ENCODE measurements at places on chromosomes 6 and 20.

DNA sequence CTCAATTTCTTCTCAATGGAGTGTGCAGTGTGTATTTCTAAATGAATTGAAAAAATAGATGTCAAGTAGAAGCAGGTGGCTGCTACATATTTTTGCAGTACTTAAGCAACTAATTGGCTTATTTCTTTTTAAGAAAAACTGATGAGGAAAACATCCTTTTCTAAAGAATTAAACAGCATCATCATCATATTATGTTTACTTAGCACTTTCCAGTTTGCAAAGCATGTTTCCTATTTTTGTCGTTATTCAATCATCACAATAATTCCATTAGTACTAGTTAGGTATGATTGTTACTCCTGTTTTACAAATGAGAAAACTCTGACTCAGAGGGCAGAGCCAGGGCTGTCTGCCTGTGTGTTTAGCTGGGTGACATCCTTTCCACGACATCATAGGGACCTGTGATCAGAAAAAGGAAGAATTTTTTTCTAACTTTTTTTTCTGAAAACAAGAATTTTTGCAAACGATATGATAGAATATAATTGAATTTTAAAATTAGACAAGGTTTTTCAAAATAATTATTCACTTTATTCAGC lies 22.7 kb upstream of the BMP6 start:
- no peak for DNase-seq

DNA sequence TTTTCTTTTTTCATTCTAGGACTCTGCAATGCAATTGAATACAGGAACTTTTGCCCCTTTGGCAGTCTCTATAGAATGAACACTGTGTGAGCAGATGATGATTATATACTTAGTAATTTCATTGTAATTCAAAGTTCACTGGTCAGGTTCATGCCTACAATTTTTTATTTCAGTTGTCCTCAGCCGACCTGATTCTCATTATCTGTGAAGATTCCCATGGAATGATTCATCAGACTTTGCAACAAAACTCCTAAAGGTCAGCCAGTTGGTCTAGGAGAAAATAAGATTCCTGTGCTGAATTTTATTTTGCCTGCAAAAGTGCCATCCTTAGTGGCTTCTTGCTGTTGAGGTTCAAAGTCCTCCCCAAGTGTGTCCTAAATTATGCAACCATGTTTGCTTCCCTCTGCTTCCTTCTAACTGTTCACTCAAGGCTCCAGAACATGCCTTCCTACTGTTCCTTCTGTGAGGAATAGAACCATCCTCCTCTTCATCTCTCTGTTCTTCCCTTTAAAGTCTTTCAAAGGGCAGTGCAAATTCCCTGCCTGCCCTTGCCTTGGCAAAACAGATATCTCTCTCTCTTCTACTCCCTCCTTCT lies 194.2 kb upstream of the CNR1 start:
- DNase-seq, result no peak

GRCh38 chr6:163643866-163644265 lies 229.3 kb downstream of the QKI start:
- DNase-seq, result no peak

- no peak for DNase-seq
Measured at GRCh38 chr6:2877057-2877882, 25.8 kb downstream of the SERPINB9 start.

GRCh38 chr20:62362590-62362940 lies 4.5 kb downstream of the LAMA5 start:
- no peak for DNase-seq

GRCh38 chr6:80382811-80383210 lies 276.3 kb downstream of the BCKDHB start:
- no peak for DNase-seq

GRCh38 chr6:11412011-11412424 lies 125.5 kb upstream of the TMEM170B start:
- DNase-seq, result no peak

DNA sequence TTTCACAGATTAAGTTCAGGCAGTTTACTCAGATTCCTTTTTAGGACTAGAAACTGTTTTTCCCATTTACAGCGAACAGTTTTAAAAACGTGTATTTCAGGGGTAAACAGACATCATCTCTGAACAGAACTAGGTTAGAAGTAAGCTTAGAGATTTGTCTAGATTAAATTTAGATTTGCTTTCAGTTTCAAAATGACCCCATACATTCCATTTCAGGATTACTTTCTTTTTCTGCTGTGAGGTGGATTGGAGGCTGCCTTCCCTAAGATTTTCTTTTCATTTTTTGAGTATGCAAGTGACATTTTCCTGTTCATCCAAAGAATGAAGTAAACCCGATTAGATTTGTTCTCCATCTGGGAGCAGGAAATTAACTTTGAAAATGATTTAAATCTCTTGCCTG lies 747.2 kb downstream of the KHDRBS2 start:
- DNase-seq, result no peak

DNA sequence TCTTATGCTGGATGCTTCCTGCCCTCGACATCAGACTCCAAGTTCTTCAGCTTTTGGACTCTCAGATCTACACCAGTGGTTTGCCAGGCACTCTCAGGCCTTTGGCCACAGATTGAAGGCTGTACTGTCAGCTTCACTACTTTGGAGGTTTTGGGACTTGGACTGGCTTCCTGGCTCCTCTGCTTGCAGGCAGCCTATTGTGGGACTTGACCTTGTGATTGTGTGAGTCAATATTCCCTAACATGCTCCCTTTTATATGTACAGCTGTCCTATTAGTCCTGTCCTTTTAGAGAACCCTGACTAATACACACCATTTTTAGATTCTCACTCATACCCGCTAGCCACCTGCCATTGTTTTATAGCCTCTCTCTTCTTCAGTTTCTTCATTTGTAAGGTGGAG lies 382.1 kb upstream of the TSHZ2 start:
- no peak for DNase-seq

DNA sequence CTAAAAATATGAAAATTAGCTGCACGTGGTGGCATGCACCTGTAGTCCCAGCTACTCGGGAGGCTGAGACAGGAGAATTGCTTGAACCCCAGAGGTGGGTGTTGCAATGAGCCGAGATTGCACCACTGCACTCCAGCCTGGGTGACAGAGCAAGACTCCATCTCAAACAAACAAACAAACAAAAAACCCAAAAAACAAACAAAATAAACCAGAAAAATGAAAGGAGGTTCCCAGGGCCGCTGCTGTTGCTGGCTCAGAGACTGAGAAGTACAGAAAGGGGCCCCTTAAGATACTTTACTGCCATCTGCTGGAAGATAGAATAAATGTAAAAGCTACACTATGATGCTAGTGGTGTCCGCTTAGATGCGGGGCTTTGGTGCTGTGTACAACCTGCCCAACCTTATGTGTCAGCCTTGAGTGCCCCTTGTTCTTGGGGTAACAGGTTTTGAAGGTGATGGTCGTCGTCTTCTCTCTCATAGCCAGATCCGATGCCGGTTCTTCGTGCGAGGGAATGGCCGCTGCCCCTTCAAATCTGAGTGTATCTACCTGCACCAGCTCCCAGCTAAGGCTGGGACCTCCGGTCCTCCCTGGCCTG lies 2.8 kb upstream of the FANCE start:
- DNase-seq, result no peak

GRCh38 chr20:56249244-56249955 lies 868 bp downstream of the MC3R start:
- no peak for DNase-seq

GRCh38 chr20:61737812-61738443 lies 327.8 kb downstream of the TAF4 start:
- no peak for DNase-seq

GRCh38 chr6:74577619-74578018 lies 628.2 kb downstream of the COL12A1 start:
- DNase-seq, result no peak

DNA sequence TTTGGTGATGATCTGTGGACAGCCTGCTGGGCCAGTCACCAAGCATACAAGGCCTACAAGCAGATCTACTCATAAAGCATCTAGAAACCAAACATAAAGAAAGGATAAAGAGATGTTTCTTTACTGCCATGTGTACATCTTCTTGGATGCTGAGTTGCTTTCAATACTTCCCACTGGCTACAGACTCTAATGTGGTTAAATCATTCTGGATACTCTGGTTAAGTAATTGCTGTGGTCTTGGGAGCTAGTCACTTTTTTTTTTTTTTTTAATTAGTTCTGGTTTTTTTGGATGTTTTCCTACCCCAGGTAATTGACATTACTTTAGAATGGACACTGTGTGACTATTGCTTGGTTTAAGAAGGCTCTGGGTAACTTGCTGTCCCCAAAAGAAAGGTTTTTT lies 215.4 kb upstream of the RUNX2 start:
- no peak for DNase-seq

DNA sequence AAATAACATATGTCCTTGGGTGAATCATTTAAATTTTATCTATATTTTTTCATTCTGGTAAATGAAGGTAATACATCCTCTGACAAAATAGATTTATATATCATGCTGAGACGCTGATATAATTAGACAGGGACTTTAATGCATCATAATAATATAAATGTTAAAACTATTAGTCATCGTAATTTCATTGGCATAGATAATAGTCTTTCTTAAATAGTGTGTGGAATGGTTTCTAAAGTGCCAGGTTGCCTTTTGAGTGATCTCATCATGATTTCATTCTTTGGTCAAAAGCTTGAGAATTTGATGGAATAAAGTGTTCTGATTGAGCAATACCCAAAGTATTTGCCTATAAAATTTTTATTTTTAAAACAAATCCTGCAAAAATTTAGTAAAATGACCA lies 43.2 kb upstream of the BMP5 start:
- DNase-seq, result no peak

DNA sequence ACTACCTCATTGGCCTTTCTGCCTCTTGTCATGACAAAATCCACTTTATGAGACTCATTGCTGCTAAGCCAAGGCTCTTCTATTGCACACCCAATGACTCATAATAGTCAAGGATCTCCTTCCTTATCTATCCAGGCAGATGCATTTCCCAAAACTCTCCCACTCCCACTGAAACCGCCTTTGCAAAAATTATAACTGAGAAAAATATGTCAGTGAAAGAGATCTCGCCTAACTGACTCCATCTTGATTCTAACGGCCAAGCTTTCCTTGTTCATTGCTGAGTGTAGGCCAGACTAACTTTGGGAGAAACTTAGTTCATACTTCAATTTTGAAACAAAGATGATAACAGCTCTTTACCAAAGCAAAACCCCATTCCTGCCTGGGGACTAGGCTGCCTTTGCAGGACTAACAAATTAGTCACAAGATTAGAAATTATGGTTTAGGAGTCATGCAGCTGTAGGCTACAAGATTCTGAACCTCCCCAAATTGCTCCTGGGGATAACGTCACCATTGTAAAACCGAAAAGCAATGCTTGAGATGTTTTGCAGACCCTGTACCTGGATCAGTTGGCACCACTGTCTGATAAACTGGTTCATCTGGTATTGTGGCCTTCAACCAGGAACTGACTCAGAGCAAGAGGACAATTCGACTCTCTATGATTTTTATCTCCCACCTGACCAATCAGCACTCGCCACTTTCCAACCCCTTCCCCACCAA lies 47.1 kb downstream of the HAO1 start:
- DNase-seq, result no peak

DNA sequence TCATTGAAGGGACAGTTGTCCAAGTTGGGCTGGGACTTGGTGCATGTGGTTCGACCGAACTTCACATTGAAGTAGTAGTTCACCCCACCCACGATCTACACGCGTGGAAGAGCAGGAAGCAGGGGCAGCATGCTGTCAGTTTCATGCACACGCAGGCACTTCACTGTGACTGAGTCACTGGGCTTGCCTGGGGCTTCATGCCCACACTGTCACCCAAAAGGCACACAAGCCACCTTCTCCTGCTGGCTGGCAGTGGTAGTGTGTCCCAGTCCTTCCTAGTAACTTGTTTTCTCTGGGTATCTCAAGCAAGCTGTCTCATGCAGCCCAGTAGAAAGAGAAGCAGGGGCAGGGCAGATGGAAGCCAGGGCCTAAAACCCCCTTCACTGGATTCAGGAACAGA lies 2.0 kb downstream of the CST5 start:
- no peak for DNase-seq

DNA sequence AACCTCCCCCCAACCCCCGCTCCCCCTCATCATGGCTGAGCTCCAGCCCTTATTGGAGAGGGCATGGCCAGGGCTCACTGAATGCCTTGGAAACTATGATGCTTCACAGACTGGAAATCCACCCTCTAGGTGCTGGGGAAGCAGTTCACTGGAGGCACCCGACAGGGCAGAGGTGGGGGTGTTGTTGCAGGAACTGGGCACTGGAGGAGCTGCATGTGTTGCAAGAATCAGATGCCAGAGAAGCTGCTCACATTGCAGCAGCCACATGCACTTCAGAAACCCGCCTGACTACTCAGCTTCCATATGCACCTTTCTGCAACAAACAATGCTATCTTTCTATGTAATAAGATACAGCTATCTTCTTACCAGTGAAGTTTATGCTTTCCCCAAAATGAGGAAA lies 7.9 kb upstream of the TBPL1 start:
- DNase-seq, result no peak

GRCh38 chr6:45174045-45174444 lies 154.1 kb upstream of the RUNX2 start:
- DNase-seq, result no peak

DNA sequence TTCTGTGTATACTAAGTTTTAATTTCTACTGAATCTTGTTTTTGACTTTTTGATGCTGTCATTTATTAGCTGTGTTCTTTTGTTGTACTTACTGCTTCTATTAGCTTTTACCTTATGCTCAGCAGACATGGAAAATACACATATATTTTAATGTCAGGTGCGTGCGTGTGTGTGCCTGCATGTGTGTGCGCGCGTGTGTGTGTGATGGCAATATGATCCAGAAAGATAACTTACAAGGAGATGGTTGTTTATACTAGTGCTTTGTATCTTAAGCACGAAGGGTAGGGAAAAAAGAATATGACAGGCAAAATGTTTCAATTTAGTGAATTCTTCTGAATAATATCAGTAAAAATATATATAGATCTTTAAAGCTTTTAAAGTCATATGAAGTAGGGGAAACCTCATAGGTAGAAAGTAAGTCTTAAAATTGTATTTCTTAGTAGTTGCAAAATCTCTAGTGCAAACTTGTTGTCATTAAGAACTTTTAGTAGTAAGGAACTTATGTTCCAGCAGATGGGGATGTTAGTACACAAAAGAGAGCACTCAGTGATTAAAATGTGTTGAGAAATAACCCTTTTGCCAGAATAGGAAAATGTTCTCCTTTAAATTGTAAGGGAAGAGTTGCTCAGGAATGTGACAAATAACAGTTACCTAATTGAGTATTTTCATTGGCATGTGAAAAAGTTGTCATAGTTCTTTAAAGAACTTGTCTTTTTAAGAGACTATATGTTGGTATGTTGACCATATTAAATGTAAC lies 13.2 kb downstream of the QKI start:
- no peak for DNase-seq

GRCh38 chr6:35220711-35221110 lies 7.0 kb downstream of the SCUBE3 start:
- no peak for DNase-seq

DNA sequence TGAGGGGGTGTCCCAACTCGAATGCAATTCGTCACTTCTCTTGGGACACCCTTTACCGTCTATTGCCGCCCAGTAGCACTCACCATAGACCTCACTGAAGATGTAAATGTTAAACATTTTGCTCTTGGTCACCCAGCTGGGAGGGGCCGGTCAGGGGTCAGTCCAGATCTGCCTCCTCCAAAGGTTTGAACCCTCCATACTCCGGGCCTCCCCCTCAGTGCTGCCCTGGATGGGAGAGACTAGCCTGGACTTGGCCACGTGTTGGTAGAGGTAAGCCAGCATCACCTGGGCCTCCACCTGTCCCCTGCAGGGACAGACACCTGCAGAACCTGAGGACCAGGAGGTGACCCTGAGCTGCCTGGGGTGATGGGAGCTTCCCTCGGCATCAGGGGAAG lies 5.0 kb upstream of the MYT1 start:
- no peak for DNase-seq
